ENCODE measurements at places on chromosomes 3 and 15.

DNA sequence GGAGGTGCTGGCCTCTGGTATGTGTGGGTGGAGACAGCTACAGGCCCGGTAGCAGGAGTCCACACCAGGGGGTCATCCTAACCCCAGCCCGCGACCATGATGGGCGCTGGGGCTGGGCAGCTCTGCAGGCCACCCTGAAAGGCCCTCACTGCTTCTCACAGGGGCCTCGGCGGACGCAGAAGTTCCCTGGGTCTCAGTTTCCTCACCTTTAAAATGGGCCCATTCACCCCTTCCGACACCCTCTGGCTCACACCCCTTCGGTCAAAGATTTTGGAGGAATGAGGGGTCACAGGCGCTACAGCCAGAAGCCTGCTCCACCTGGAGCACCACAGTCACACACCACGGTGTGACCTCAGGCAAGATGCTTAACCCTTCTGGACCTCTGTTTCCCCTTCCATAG, 8.0 kb downstream of the PLXND1 start:
- DNase-seq, result no peak

DNA sequence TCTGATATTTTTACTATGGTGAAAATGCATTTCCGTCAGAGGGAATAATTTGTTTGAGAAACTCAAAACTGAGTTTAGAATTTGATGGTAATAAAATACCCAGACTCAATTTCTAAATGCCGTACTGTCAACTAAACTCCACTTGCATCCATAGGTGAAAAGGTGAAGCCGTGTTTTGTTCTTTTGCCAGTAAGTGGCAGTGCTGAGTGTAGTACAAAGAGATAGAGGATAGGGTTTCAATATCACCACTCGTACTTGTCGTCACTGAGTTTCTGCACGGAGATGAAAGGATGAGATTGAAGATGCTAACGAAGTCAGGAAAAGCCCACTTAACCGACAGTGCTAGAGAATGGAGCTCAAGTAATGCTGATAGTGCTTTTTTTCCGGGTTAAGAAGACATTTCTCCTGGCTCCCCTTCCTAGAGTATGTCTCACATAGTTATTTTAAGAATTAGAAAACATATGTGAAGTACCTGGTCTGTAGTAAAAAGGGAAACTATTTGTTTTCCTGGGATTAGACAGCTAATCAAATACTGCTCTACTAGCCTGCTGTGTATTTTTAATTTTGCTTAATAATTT, 345.1 kb downstream of the IL5RA start:
- no peak for DNase-seq

DNA sequence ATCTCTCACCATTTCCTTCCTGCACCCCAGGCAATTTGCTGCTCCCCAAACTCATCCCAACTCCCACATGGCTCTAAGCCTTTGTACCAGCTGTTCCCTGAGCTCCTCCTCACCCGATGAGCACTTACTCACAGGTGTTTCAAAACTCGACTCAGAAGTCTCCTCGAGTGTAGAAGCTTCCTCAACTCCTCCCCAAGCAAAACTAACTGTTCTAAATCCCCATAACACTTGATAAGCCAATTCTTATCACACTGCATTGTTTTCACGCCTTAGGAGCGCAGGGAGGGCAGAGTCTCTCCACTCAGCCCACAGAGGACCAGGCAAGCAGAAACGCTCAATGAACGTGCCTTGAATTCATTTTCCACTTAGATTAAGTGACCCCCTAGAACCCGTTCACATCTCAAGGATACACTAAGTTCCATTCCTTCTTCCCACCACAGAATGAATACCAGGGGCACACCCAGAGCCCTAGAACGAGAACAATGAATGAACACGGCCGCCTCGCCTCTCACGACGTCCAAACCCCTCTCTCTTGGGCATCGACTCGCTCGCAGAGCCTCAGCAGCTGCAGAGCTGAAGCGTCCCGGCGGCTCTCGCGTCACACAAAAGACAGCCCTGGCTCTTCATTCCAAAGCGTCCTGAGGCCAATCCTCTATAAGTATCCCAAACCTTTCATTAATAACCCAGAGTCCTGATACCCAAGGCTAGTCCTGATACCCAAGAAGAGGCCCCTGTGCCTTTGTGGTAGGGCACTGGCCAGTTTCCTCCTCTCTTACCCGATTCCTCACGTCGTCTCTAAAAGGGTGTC, 1.1 kb downstream of the RAF1 start:
- DNase-seq, result peak; percentile 63

DNA sequence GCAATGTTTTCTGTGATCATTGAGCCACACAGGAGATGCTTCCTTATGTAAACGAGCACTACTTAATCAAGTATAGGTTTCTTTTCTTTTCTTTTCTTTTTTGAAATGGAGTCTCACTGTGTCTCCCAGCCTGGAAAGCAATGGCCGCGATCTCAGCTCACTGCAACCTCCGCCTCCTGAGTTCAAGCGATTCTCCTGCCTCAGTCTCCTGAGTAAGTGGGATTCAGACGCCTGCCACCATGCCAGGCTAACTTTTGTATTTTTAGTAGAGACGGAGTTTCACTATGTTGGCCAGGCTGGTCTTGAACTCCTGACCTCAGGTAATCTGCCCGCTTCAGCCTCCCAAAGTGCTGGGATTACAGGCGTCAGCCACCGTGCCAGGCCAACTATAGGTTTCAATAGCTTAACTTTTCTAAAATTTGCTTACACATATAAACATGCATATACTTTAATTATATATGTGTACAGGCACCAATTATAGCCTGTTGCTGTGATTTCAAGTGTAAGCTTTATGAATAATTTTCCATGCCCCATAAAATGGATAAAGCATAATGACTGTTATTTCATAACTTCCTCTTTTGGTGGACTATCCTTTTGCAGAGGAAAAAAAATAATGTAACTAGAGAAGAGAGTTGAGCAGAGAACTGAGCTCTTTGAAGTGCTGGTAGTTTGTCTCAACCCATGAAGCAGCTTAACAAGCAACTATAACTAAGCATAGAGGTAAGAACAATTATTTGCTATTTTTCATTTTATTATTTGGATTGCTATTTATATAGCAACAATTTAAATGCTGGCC, 24.8 kb upstream of the MBNL1 start:
- peak; percentile 62 for DNase-seq

DNA sequence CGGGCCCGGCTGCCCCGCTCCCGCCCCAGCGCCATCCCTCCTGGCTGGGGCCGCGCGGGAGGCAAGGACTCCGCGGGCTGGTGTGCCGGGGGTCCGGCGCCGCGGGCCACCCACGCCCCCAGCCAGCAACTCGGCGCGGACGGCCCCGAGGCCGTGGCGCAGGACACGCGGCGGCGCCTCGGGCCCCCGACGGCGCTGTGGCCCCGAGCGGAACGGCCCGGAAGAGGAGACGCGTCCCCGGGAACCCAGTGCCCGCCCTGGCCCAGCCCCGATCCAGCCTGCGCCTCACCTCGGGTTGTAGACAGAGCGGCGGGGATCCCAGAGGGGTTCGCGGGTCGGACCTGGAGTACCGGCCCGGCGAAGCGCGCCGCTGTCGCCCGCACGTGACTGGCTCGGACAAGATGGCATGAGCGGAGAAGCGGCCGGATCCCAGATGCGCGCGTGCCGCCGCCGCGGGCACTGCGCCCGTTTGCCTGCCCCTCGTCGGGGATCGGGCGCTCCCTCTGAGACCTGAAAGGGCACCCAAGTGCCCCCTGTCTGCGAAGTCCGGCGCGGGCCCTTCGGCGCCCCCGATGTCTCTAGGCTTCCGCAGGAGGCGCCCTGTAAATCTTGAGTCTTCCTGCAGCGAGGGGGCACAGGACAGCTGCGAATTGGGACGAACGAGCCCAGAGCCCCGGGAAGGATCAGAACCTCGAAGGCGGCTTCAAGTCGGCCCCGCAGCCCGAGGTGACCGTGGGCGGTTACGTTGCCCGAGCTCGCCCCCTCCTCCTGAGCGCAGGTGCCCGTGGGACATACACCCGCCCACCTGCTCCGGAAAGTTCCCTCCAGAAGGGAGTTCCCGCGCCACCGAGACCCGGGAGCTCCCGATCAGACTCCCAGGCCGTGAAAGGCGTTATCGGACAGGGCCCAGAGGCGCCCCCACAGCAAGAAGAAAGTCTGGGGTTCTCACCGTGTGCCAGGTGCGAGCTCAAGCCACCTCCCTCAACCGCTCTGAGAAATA, 598 bp upstream of the SFMBT1 start:
- DNase-seq, result peak; percentile 80

- DNase-seq, result no peak
Measured at GRCh38 chr15:63901912-63902670, 68.3 kb upstream of the HERC1 start.

- no peak for DNase-seq
Measured at GRCh38 chr15:41554915-41555314, 4.1 kb upstream of the TYRO3 start.

DNA sequence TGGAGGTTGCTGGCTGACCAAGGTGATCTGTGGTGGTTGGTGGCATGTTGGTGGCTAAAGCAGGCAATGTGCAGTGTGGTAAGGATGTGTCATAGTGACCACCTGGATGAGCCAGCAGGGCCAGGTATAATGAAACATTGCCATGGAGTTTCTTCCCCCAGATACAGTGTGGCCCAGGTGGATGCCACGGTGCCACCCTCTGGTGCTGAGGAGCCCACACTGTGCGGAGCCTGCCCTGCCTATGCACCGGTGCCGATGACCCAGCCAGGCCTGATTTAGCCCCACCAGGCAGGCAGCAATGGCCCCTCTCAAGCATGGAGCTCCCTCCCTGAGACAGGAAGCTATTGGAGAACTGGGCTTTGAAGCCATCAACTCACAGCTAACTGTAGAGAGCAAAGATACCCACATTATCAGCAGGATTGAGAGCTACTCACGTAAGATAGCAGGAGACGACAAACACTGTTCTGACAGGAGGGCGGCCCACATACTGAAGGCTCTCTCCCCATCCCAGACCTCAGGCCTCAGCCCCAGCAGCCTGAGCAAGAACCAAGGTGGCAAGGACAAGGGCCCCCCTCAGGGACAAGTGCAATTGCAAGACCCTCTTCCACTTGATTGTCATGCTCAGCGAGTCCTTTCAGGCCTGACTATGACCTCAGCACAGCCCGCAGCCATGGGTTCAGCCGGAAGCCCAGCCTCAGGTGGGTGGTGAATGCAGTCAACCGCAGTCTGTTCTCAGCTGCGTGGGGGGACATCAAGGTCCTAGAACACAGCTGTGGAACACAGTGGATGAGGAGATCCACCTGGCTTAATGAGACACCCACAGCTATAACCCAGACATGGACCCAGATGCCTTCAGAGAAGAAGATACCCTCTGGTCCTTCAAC, 82.8 kb upstream of the CDV3 start:
- peak; percentile 76 for DNase-seq

- DNase-seq, result peak; percentile 61
Measured at GRCh38 chr15:60720493-60721256, 241.7 kb upstream of the ICE2 start.

- DNase-seq, result no peak
Measured at GRCh38 chr15:79160211-79160610, 69.6 kb upstream of the RASGRF1 start.

DNA sequence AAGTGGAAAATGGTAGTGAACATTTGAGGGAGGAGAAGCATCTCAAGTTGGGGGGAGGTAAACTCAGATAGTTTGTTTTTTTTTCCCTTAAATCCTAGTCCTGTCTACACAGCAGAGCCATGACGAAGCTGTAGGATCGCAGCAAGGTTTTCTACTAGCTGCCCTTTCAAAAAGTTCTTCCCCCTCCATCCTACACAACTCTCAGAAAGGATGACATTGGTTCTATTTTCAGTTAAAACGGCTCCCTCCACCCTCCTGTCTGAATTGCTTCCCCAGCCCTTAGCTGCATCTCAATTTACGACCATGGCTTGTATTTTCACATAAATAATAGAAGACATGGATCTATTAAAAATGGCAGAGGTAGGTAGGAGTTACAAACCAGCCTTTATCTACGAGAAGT, 2.2 kb downstream of the HOMER2 start:
- no peak for DNase-seq

DNA sequence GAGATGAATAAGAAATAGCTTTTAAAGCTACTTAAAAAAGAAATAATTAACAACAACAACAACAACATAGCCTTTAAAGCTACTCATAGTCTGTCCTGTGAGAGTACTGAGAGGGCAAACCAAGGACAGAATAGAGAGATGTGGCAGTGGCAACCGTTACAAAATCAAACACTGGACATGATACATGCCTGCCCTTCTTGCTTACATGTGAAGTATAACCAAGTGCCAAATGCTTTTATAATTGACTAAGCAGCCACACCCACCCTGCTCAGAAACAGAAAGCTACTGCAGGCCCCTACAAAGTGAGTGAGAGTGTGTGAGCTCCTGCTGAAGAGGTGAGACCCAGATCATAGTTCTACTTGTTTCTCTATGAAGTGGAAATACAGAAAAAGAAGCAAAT, 38.4 kb downstream of the NDUFB4 start:
- no peak for DNase-seq

GRCh38 chr3:52570076-52570475, 33.7 kb downstream of the UQCC5 start:
- DNase-seq, result no peak

- DNase-seq, result no peak
Measured at GRCh38 chr3:127066635-127067034, 83.7 kb downstream of the PLXNA1 start.

DNA sequence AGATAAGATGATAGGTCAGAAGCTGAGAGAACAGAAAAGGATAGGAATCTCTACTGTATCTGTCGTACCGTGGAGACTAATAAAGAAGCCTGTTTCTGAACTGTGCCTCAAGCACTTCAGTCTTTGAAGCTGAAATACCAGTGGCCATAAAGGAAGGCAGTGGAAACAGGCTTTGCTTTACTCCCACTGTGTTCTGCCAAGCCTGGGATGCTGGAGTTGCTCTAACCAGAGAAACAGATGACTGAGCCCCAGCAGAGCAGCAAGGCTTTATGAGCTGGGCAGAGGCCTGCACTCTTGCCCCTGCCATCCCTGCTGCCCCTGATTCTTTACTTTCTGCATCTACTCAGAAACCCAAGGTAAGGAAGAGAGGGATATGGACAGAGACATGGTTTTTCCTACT, 89.4 kb downstream of the PDE8A start:
- no peak for DNase-seq

DNA sequence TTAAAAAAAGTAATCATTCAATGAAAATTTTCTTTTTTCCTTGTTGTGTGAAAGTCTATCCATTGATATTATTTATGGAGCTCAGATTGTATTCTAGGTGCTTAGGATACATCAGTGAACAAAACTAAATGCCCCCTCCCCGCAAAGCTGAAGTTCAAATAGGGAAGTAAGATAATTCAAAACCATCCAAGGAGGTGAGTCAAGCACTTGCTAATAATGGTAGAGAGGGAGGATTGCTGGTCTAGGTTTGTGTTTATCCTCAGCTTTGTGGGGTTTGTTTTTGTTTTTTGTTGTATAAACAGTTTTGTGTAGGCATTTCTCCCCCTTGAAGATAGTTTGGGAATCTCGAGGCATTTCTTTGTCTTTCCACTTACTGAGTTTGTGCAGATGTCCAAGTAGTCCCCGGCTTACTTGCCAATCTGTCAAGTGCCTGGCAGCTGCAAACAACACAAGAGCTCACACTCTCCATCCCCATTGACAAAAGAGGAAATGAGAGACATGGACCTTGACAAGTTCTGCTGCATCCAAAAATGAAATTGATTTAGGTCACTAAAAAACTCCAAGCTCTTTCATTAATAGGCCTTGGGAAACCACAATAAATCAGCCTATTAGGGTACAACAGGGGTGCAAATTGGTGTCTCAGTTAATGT, 575.8 kb upstream of the TBL1XR1 start:
- DNase-seq, result no peak

GRCh38 chr3:145176907-145177306, 984.1 kb downstream of the PLOD2 start:
- DNase-seq, result no peak

GRCh38 chr3:25456723-25457670, 28.9 kb downstream of the RARB start:
- DNase-seq, result no peak
